HS-27A (cell line): ENCODE measurements at places on chromosomes 2 and 18.

GRCh38 chr2:61055557-61055956 lies 10.1 kb upstream of the SANBR start:
- no peak for DNase-seq

DNA sequence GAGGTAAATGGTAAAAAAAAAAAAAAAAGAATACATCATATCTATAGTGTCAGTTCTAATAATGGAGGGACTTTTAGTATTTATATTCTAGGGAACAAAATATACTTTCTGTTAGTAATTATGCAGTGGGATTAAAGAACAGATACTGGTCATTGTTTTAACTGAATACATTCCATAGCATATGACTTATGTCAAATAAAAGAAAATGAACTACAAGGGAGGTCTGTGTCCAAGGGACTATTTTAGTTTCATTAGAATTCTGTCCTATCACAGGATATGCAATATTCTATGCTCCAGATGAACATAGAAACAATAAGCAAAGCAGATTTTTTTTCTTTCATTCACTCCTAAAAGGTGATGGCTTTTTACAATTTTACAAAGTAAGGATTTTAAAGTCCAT lies 154.2 kb upstream of the ZEB2 start:
- DNase-seq = no peak

GRCh38 chr2:207254591-207255464 lies 89.1 kb upstream of the KLF7 start:
- DNase-seq = no peak

GRCh38 chr2:165536851-165537499 lies 67.5 kb downstream of the CSRNP3 start:
- no peak for DNase-seq

GRCh38 chr2:69376403-69376802 lies 10.6 kb downstream of the GFPT1 start:
- DNase-seq = no peak

DNA sequence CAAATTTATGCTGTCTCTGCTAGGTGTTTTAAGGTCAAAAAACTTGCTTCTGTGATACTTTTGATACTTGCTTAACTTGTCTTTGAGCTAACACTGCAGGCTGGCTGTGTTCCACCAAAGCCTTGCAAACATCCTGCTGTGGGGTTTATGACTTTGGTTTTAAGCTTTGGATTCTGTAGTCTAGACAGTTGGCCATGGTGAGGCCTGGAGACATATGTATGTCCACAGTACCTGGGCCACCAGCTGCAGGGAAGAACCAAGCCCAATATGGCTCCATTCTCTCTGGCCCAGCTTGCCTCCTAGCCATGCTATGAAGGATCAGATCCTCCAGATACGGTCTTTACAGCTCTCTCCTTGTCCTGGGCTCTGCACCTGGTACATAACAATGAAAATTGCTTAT lies 113.9 kb downstream of the INO80D start:
- DNase-seq = no peak

GRCh38 chr2:85303780-85304531 lies 23.8 kb downstream of the TGOLN2 start:
- no peak for DNase-seq

GRCh38 chr2:240556553-240557100 lies 1.2 kb downstream of the ANKMY1 start:
- no peak for DNase-seq

DNA sequence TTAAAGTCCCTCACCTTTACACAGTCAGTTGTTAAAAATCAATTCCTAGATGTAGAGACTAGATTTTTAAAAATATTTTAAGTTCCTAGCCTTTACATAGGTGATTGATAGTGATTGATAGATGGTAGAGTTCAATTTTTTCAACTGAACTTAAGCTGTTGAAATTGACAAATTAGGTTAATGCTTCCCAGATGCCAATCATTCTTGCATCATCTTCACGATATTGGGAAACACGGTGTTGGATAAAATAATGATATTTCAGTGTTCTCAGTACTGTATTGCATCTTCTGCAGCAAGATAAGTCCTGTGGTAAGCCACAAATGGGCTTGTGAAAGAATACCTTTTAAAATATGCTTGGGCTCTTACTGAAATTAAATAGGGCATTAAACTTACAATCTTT lies 667.6 kb downstream of the STK39 start:
- DNase-seq = no peak

GRCh38 chr2:120935339-120936313 lies 200.0 kb downstream of the GLI2 start:
- DNase-seq = peak; percentile 96

- no peak for DNase-seq
Measured at GRCh38 chr2:42321452-42322064, 39.5 kb downstream of the COX7A2L start.

DNA sequence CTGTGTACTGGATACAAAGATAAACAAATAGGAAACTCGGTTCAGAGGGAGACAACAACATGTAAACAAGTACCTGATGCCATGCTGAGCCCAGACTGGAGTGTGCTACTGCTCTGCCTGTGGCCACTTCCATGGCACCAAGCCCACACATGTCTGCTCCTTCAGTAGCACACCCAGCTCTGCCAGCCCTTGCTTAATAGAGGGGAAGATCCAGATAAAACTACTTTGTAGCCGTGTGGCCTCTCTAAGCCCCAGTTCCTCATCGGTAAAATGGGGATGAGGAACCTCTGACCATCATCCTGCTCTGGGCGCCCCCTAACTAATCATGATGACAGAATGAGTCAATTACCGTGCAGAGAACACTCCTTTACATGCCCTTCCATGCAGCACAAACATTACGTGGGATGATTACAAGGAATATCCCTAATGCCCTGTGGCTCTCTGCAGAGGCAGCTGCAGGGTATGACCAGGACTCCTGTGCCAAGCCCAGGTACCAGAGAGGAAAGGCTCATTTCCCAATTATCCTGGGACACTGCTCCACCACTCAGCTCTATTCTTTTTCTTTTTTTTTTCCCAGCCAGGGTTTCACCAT lies 34.9 kb downstream of the DNMT3A start:
- DNase-seq = no peak

GRCh38 chr2:145090841-145091761 lies 571.2 kb upstream of the ZEB2 start:
- DNase-seq = no peak

DNA sequence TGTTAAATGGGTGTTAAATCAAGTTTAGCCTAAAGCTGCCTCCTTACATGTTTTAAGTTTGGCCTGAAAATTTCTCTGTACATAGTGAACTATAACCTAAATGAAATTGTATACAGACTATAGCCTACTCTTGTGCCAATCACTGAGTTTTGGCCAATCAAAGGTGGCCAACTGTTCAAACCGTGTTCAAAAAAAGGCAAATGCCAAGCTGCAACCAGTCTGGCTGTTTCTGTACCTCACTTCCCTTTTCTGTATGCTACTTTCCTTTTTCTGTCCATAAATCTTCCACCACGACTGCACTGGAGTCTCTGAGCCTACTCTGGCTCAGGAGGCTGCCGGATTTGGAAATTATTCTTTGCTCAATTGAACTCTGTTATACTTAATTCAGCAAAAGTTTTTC lies 121.0 kb downstream of the SPOPL start:
- no peak for DNase-seq

GRCh38 chr2:233410196-233410760 lies 56.0 kb downstream of the DGKD start:
- DNase-seq = no peak

- no peak for DNase-seq
Measured at GRCh38 chr2:64562148-64562784, 38.1 kb downstream of the AFTPH start.

GRCh38 chr2:158969162-158969714 lies 798 bp downstream of the TANC1 start:
- no peak for DNase-seq

DNA sequence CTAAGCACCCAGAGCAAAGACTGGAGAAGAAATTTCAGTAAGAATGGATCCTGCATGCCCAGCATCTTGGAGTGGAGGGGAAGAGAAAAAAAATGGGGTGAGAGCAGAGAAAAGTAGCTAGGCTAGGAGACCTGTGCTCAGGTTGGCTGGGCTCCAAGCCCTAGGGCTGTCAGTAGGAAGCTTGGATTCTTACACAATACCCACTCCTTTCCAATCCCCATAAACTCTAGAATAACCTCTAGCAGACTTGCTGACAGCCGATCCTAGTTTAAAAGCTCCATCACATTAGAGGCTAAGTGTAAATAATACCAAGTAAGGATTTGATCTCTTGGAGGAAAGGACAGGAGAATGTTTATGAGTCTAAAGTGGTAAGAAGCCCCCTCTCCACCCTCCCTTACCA lies 46.2 kb upstream of the NABP1 start:
- DNase-seq = no peak

DNA sequence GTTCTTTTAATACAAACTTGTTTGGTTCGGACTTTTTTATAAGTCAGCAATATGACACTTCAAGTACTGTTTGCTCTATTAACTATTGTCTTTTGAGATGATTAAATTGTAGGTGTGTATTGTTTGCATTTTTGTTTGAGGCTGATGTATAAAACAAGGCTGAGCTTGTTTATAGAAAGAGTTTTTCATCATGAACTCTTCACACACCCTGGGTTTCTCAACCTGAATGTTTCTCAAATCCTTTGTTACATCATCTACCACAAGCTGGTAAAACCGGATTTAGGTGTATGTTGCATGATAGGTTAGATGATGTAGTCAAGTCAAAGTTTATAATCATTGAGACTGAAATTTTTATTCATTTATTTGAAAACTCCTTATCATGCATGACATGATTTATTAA lies 335.2 kb upstream of the LRATD1 start:
- DNase-seq = no peak

- no peak for DNase-seq
Measured at GRCh38 chr2:230893338-230893737, 28.6 kb downstream of the ITM2C start.

DNA sequence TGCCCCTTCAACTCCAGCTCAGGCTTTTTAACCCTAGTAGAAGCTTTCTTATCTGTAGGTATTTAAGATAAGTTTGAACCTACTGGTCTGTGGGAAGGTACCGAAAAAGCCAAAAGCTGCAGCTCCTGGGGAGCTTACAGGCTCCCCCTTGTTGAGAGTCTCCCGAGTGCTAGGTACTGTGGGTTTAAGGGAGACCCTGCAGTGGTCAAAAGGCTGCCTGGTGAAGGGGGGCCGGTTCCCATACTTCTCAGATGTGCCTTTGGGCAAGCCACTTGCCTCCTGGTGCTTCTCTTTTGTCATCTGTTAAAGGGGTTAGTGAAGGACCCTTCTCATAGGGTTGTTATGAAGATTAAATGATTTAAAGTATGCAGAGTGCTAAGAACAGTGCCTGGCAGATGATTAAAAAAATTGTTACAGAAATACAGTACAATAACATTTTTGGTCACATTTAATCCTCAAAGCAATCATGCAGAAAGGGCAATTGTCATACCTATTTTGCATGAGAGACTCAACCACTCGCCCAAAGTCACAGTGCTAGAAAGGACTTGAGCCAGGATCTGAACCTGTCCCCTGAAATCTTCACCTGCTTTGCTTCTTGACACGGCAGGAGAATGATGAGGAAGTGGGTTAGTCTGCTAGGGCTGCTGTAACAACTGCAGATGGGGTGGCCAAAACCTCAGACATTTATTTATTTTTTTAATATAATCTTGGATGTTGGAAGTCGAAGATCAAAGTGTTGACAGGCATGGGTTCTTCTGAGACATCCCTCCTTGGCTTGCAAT lies 62.5 kb downstream of the NEDD4L start:
- DNase-seq = no peak

- DNase-seq = no peak
Measured at GRCh38 chr2:177314194-177314593, 49.7 kb upstream of the NFE2L2 start.

DNA sequence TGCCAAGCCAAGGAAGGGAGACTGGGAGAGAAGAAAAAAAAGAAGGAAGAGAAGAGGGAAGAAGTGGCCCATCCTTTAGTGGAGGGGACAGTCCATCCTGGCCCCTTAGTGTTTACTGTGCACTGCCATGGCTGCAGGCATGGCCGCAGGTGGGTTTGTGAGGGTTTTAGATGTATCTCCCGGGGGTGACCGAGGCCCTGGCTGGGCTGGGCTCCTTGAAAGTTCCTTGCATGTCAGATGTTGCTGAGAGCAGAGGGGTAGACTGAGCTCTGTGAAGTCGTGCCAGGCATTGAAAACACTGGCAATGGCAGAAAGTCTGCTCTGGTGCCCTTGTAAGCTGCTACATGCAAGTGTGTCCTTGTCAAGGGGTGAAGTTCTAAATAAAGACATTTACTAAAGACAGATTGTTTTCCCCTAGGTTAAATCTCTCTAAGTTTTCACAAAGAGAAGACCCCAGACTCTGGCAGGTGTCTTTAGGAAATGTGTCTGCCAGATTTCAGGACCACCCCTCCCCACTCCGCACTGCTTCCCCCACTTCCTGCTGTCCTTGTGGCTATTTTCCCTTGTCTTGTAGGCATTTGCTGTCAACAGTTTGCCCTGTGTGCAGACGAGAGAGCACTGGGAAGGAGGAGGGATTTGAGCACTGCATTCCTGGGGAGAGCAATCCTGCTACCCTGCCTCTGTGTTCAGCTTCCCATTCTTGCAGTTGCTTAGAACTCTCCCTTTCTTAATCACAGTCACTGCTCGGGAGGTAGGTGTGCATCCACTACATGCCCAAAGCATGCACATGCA lies 68.4 kb downstream of the ACOXL start:
- no peak for DNase-seq

DNA sequence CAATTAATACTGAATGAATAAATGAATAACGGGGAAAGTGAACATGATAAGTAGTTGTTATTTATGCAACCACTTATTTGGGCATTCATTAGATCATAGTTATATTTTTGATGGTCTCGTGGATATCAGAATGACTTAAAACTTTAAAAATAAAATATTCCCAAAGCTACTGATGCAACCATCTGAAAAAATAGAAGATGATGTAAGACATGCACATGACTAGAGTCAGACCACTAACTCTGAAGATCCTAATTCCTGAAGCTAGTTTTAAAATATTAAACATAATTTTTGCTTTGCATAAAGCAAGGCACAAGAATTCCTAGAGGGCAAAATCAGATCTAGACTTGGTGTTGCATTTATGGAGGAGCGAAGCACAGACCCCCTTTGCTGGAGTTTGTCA lies 616.1 kb downstream of the IRS1 start:
- no peak for DNase-seq

- no peak for DNase-seq
Measured at GRCh38 chr2:54047658-54048057, 67.8 kb upstream of the ACYP2 start.

DNA sequence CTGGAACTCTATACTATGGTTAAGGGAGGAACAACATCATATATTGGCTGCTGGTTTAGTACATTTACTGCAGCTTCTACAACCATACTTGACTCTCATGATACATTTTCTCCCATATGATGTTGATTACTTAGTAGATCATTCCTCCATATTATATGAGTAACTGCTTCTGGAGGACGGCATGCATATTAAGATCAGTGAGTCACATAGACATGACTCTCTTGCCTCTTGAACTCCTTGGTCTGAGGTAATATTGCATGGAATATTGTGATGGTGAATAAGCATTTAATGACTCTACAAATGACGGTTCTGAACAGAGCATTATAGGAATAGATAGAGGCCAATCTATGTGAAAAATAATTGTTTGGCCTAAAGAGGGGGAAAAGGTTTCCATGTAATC lies 418.8 kb upstream of the SPHKAP start:
- no peak for DNase-seq

GRCh38 chr2:75268112-75268511 lies 68.8 kb upstream of the TACR1 start:
- DNase-seq = no peak

- DNase-seq = no peak
Measured at GRCh38 chr18:55875371-55875901, 287.4 kb upstream of the TCF4 start.
